ENCODE measurements at places on chromosomes 5 and 9.

GRCh38 chr5:1312993-1313833 is 18.3 kb upstream of the TERT start:
- DNase-seq = peak; percentile 72

DNA sequence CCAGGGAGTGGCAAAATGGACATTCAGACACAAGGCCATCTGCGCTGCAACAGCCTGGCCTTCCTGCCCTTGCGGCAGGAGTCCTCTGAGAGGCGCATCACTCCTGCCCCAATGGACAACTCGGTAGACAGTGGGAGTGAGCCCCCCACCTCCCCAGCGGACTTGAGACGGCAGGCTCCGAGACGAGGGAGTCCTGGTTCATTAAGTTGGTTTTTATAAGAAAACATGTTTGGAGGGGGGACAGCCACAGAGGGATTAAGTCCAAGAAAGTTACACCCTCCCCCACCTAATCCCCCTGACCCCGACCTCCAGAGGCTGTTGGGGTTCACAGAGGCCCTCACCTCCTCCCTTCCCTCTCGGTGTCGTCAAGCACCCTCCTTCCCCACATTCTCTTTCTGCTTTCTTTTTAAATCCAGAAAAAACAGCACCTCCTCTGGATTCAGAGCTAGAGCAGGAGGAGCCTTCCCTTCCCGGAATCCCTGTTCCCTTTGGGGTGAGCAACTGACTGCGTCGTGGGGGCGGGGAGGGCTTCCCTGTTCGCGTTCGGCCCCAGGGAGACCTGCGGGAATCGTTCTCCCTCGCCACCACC is 1.8 kb upstream of the EGR1 start:
- DNase-seq = peak; percentile 20

DNA sequence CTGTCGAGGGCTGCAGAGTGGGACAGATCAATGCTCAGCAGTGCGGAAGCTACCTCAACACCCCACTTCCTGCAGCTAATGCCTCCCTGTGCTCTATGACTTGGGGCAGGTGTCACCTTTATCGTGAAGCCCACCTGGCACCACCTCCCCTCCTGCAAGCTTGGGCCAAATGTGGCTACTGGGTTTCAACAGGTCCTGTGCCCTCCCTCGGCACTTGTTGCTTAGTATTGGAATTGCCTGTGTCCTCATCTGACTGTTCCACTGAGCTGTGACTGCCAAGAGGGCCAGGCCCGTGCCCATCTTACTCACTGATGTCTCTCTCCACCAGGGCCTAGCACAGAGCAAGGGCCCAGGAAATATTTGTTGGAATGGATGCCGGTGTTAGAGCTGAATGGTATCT is 9.4 kb downstream of the SLC27A4 start:
- DNase-seq = no peak

- DNase-seq = no peak
These were observed 101.8 kb upstream of the MAST4 start for GRCh38 chr5:66494437-66494836.

- no peak for DNase-seq
These were observed 28.2 kb downstream of the HAVCR1 start for GRCh38 chr5:157030692-157031091.

GRCh38 chr5:140312067-140312790 is 9.3 kb upstream of the PFDN1 start:
- peak; percentile 71 for DNase-seq

GRCh38 chr5:150689120-150689519 is 11.7 kb downstream of the RBM22 start:
- DNase-seq = no peak

- DNase-seq = no peak
These were observed 25.6 kb downstream of the TGFBI start for GRCh38 chr5:136054142-136055019.

DNA sequence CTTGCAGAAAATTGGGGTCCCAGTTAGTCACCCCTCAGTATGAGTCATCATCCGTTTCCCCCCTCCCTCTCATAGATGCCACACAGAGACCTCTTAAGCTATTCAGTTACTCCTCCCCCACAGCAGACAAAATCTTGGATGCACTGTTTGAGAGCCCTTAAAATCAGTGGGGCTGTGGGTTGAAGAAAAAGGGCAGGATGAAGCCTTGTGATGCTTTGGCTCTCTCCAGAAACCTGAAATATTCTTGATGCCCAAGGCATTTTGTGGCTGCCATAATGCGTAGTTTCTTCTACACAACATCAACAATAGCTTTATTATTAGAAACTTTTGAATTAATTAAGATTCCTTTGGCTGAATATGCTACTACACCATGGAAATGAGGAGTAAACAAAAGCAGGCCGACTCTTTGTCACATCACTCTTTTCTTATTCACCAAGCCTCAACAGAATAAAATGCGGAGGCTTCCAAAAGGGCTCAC is 133.8 kb downstream of the MRPS30 start:
- DNase-seq = no peak

GRCh38 chr9:105711867-105712266 is 17.5 kb downstream of the TMEM38B start:
- DNase-seq = no peak

- no peak for DNase-seq
These were observed 490 bp downstream of the ICE1 start for GRCh38 chr5:5422819-5423515.

GRCh38 chr5:149735066-149735465 is 5.0 kb downstream of the PPARGC1B start:
- peak; percentile 87 for DNase-seq

- peak; percentile 39 for DNase-seq
These were observed 36.0 kb upstream of the BARHL1 start for GRCh38 chr9:132546148-132547051.

DNA sequence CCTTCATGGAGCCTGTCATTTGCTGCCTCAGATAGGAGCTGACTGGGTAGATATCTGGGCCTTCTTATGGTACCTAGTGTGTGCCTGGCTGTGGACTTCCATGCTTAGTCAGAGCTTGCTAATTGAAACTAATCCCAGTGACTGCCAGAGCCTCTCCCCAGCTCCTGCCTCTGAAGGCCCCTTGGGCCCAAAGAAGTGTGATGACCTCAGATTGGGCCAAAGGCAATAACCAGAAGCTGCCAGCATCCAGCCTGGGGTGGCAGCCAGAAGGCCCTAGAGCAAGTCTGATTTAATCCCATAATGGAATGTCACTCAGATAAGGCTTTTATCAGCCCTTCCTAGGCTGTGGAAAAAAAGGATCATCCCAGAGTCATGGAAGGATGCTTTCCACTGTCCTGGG is 17.1 kb upstream of the CDC23 start:
- DNase-seq = no peak

GRCh38 chr9:106707291-106707690 is 155.7 kb upstream of the ZNF462 start:
- DNase-seq = no peak

Data from Kasumi-1 (cell line).